Choroid plexus epithelial cell (primary cell): ENCODE measurements at places on chromosomes 5 and 9.
A peak's percentile ranks its signal among the peaks of the same experiment; 100 is the strongest.

- DNase-seq: peak; percentile 94
These were observed 52.2 kb upstream of the TUT7 start for GRCh38 chr9:86406366-86406765.

GRCh38 chr9:27747450-27747849 lies 174.2 kb upstream of the C9orf72 start:
- DNase-seq: no peak

GRCh38 chr9:135268981-135269380 lies 181.5 kb downstream of the OLFM1 start:
- no peak for DNase-seq

DNA sequence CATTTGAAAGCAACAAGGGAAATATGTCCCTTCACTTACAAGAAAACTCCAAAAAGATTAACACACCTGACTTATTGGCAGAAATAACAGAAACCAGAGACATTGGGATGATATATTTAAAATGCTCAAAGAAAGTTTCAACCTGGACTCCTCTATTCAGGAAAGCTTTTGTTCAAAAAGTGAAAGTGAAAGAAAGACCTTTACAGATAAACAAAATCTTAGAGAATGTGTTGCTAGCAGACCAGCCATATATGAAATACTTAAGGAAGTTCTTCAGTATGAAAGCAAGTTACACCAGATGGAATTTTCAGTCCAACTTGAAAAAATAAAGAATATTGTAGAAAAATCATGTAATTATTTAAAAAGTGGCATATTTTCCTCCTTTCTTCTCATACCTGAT lies 1075.1 kb downstream of the NR2F1-AS1 start:
- DNase-seq: peak; percentile 53

DNA sequence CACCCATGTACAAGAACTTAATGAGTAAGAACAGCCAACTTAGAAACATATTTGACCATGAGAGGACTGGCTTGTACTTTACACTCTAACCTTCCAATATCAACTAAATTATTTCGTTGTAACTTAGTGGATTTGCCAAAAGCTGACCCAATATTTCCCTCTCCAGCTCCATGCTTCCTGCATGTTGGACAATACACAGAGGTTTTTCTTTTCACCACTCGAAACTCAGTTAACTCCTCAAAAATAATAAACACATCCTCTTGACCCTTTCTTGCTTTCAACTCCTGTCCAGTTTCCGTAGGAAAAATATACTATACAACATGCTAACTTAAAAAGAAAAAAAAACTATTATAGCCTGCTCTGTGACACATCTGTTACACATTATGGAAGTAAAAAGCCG lies 188.9 kb downstream of the MPDZ start:
- DNase-seq: peak; percentile 9

DNA sequence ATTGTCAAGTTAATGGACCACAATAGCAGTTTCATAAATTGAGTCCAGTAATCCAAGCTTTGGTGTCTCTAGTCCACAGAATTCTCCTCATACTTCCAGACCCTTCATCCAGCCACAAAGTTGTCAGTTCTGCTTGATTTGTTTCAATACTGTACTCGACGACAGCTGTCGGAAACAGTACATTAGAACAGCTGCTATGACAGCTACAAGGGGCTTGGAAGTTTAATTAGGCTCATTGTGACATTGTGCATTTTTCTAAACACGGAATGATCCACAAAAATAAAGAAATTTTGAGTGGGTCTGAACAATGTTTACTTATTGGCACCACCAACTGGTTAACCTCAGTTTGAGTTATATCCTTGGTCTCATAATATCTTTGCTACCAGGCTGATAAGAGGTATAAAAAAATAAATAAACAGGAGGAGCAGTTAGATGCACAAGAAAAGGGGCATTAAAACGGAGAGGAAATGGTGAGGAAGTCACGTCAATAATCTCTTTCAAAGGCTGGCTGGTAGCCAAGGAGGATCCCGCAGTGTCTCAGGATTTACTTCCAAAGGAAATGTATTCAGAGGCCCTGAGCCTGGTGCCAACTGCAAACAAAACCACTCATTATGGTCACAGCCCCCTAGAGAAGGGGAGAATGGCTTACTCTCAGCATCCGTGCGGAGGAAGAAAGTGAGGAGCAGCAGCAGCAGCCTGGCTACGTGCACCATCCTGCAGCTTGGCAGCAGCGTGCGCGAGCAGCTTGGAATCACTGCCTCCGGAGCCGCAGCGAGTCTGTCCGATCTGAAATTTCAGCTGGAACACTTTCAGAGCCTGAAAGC lies 933.8 kb upstream of the DMAC1 start:
- peak; percentile 29 for DNase-seq

GRCh38 chr5:67268231-67269021 lies 71.8 kb upstream of the CD180 start:
- peak; percentile 99 for DNase-seq

DNA sequence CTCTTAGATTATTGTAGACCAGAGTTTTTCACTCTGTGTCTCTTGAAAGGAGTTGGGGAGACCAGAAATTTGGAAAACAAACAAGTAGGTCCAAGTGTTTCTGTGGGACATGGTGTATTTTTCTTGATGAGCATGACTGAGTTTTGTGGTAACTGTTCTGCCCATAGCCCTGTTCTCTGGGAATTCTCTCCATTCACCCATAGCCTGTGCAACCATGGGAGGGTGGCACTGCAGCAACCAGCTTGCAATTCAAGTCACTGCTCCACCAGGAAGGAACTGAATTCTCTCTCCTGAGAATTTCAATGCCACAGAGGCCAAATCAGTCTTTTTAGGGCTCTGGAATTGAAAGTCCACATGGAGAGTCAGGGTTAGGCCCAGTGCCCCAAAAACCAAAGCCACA lies 475.3 kb upstream of the TRPC7 start:
- DNase-seq: no peak

DNA sequence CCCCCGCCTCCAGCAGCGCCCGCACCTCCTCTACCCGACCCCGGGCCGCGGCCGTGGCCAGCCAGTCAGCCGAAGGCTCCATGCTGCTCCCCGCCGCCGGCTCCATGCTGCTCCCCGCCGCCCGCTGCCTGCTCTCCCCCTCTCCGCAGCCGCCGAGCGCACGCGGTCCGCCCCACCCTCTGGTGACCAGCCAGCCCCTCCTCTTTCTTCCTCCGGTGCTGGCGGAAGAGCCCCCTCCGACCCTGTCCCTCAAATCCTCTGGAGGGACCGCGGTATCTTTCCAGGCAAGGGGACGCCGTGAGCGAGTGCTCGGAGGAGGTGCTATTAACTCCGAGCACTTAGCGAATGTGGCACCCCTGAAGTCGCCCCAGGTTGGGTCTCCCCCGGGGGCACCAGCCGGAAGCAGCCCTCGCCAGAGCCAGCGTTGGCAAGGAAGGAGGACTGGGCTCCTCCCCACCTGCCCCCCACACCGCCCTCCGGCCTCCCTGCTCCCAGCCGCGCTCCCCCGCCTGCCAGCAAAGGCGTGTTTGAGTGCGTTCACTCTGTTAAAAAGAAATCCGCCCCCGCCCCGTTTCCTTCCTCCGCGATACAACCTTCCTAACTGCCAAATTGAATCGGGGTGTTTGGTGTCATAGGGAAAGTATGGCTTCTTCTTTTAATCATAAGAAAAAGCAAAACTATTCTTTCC lies 19.3 kb downstream of the CDKN2A start:
- peak; percentile 70 for DNase-seq

DNA sequence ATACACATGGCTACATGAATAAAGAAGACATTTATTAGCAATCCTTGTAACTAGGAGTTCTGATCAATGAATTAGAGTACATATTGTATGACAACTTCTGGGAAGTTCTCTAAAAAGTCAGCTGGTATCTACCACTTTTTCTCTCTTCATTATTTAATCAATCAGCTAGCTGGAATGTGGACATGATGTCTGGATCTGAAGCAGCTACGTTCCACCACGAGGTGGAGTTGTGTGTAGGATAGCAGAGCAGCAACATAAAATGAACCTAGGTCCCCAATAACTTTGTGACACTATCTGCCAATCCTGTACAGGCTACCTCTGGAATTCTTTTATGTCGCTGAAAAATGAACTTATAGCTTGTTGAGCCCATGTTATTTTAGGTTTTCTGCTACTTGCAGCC lies 32.9 kb upstream of the ENTREP1 start:
- DNase-seq: no peak

GRCh38 chr5:2695200-2695891 lies 56.1 kb downstream of the IRX2 start:
- DNase-seq: no peak

GRCh38 chr5:132313366-132313765 lies 19.2 kb downstream of the SLC22A4 start:
- peak; percentile 64 for DNase-seq

GRCh38 chr5:116528519-116529234 lies 45.9 kb downstream of the SEMA6A start:
- DNase-seq: no peak

- no peak for DNase-seq
These were observed 217.6 kb upstream of the DMRTA1 start for GRCh38 chr9:22229069-22229468.

DNA sequence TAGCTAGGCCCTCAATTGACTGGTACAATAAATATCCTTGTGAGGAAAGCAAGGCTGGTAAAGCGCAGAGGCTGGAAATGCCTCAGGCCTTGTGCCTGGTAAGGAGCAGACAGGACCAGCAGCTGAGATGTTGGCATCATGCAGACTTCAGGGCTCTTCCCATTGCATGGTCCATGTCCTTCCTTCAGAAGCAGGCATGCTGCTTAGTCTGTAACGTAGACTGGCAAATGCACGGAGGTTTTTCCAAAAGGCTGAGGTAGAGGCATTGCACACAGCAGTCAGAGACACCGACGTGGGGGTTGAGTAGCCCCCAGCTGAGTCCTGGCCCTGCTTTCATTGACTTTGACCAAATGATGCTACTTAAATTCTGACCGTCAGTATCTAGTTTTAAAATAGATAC lies 87.1 kb downstream of the ADRB2 start:
- DNase-seq: no peak

DNA sequence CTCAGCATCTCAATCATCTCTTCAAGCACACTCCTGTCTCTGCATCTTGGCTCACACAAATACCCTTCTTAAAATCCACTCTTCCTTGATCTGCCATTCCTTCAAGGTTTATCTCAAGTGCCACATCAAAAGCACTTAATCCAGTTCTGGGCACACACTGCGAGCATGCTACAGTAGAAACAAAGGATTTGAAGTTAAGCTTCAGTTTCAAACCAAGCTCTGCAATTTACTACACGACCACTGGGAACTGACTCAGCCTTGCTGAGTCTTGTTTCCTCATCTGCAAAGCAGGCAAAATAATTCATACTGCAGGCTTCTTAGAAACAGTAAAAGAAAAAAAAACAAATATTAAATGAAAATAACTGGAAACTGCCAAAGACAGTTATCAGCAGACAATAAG lies 50.5 kb upstream of the CTNNAL1 start:
- DNase-seq: peak; percentile 55

GRCh38 chr9:78559449-78559885 lies 262.5 kb downstream of the PSAT1 start:
- DNase-seq: peak; percentile 61

DNA sequence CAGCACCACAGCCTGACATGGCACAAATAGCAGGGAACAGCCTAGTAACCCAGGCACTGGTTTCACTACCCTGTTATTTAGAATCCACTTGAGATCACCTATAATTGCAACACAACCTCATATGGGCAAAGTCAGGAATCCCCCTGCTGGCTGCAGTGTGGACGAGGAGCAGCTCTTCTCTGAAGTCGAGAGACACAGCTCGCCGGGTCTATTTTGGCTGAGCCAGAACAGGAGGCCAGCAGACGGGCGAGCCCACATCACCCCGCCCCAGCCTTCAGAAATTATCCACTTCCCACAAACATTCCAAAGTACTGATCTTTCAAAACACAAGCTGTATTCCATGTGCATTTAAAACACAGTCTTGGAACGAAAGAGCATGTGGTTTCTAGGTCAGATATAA lies 179.0 kb downstream of the ROR2 start:
- peak; percentile 97 for DNase-seq

GRCh38 chr5:168249923-168250322 lies 41.5 kb upstream of the WWC1 start:
- DNase-seq: no peak

- DNase-seq: no peak
These were observed 194.2 kb downstream of the NSG2 start for GRCh38 chr5:174239718-174240117.

DNA sequence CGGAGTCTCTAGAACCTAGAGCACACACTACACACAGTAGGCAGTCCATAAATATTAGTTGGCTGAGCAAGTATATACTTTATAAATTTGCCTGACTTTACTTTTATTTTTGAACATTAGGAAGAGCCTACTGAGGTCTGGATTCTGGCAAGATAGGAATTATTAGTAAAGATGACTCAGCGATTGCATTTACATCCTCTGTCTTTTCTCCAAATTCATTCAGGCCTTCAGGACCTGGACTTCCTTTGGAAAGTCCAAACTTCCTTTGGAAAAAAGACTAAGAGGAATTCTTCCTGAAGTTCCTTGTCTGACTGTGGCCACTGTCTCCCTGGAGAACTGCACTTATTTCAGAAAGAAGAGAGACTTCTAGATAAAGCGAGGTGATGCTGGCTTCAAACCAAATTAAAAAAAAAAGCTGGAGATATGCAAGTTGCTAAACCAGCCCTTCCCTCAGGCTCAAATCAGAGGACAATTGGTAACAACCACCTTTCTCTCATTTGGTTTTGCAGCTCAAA lies 251.3 kb downstream of the GAS1 start:
- no peak for DNase-seq

- DNase-seq: peak; percentile 44
These were observed 69.9 kb upstream of the OR2K2 start for GRCh38 chr9:111399772-111400563.

- no peak for DNase-seq
These were observed 4.7 kb downstream of the SLC27A4 start for GRCh38 chr9:128344931-128345605.

DNA sequence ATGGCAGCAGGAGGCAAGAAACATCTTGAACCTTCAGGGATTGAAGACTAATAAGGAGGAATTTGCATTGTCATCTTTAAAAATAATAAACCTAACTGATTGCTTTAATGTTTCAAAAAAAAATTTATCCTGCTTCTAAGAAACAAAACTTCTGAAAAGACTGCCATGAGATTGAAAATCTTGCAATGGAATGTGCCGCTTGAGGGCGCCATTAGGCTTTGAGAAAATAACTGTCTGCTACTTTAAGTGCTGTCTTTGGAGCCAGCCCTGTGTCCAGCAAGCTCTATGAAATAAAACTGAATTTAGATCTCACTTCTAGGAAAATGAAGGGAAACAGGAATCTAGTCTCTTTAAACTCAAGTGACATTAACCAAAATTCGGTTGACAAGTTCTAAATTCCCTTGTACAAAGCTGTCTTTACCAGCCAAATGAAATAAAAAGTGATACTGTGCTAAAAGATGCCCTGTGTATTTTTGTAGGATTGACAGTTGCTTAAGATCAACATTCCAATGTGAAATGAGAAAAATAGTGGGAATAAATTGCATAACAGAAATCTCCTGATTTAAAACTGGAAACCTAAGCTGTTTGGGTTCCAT lies 79.4 kb downstream of the ESM1 start:
- peak; percentile 92 for DNase-seq

- no peak for DNase-seq
These were observed 40.3 kb upstream of the SLC12A7 start for GRCh38 chr5:1152156-1152555.

- peak; percentile 65 for DNase-seq
These were observed 58.5 kb downstream of the LIFR start for GRCh38 chr5:38497946-38498345.
